ENCODE measurements at places on chromosomes 4 and X. TPM values are rescaled to one million over a fixed set of nuclear protein-coding genes. Genes with fewer than 3 reads are reported as not detected.

The EPHA5 gene
- total RNA-seq = not detected

The ERCC6L gene
- 0.08 TPM for total RNA-seq

GRCh38 chrX:10507876-10508275 lies 112.5 kb downstream of the MID1 start:
- H3K4me1 ChIP-seq = no peaks in the 10 kb centered on the region
- no peaks in the 10 kb centered on the region for H3K36me3 ChIP-seq
- DNase-seq = no peak
- H3K27me3 ChIP-seq = no peaks in the 10 kb centered on the region

GRCh38 chrX:1741816-1742394 lies 127.0 kb downstream of the ASMT start:
- no peaks in the 10 kb centered on the region for H3K36me3 ChIP-seq
- no peak overlapping the region for H3K27ac ChIP-seq
- no peaks in the 10 kb centered on the region for H3K4me1 ChIP-seq
- DNase-seq = no peak

Measured in adrenal gland (tissue), 19 donors.